ENCODE measurements at places on chromosomes 12 and 14. TPM values are rescaled to one million over a fixed set of nuclear protein-coding genes. Genes with fewer than 3 reads are reported as not detected.

Gene HNF1A
- not detected for total RNA-seq

Gene AKAP6
- 2.0 TPM for total RNA-seq

Gene ACSS3
- 1.2 TPM for total RNA-seq

Gene LMBR1L
- 35.1 TPM for total RNA-seq

Gene APOF
- total RNA-seq: not detected

- H3K36me3 ChIP-seq: no peaks in the 10 kb centered on the region
- H3K27me3 ChIP-seq: no peaks in the 10 kb centered on the region
- no peak overlapping the region for H3K27ac ChIP-seq
- no peak for DNase-seq
- H3K4me1 ChIP-seq: no peaks in the 10 kb centered on the region
Observed at GRCh38 chr14:61701946-61702345, 6.6 kb downstream of the HIF1A start.

DNA sequence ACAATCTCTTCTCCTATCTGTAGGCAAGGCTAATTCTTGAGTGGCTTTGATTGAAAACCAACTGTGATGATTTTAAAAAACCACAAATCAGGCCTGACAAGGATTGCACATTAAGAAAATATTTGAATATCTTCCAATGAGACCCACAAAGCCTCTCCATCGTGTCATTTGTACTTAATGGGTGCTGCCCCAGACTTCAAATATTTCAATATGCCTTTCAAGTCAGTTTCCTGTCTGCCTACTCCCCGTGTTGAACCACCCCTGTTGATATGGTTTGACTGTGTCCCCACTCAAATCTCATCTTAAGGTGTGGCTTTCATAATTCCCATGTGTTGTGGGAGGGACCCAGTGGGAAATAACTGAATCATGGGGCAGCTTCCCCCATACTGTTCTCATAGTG lies 159.7 kb upstream of the EGLN3 start:
- no peaks in the 10 kb centered on the region for H3K27me3 ChIP-seq
- no peaks in the 10 kb centered on the region for H3K36me3 ChIP-seq
- no peak for DNase-seq
- no peak overlapping the region for H3K27ac ChIP-seq
- no peak overlapping the region for H3K4me3 ChIP-seq

DNA sequence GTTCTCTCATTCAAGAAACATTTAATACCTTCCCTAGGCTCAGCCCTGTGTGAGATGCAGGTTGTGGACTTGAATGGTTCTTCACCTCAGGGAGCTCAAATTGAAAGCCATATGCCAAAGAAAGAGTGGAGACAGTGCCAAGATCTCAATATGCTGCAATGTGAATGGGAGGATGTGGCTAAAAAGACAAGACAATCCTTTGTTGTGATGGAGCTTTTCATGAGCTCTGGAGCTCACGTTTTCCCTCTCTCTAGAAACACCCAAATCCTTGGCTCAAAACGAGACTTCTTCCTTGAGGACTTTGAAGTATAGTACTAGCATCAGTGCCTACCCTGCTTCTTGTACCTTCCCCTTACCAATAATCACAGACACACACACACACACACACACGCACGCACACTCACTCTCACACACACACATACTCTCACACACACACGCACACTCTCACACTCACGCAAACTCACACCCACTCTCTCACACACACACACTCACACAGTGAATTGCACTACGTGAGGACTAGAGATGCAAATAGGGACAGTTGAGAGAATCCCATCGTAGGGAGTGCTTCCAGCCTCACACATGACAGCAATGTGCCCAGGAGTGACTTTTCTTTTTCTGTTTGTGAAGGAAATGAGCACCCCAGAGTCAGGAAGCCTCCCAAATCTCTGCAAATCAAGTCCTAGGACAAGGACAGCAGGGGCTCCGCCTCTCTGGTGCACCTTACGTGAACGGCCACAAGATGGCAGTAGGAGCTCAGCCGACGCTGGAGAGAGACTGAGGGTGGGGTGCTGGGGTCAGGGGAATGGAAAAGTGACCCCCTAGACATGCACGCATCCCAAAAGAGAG lies 231.4 kb downstream of the PCNX1 start:
- H3K4me1 ChIP-seq: peaks cover 17% of the 10 kb centered on the region
- H3K4me3 ChIP-seq: no peak overlapping the region
- H3K36me3 ChIP-seq: no peaks in the 10 kb centered on the region

- no peaks in the 10 kb centered on the region for H3K4me1 ChIP-seq
- no peak overlapping the region for H3K4me3 ChIP-seq
- no peak for DNase-seq
- H3K27ac ChIP-seq: no peak overlapping the region
- H3K27me3 ChIP-seq: no peaks in the 10 kb centered on the region
- peaks cover 12% of the 10 kb centered on the region for H3K36me3 ChIP-seq
Observed at GRCh38 chr12:109534456-109534855, 38.8 kb downstream of the MMAB start.

GRCh38 chr12:9702255-9702654 lies 30.6 kb downstream of the CLECL1 start:
- no peaks in the 10 kb centered on the region for H3K36me3 ChIP-seq
- H3K27ac ChIP-seq: peak overlapping the region; percentile 95
- no peaks in the 10 kb centered on the region for H3K27me3 ChIP-seq
- H3K4me3 ChIP-seq: peak overlapping the region; percentile 6
- peaks cover 17% of the 10 kb centered on the region for H3K4me1 ChIP-seq

DNA sequence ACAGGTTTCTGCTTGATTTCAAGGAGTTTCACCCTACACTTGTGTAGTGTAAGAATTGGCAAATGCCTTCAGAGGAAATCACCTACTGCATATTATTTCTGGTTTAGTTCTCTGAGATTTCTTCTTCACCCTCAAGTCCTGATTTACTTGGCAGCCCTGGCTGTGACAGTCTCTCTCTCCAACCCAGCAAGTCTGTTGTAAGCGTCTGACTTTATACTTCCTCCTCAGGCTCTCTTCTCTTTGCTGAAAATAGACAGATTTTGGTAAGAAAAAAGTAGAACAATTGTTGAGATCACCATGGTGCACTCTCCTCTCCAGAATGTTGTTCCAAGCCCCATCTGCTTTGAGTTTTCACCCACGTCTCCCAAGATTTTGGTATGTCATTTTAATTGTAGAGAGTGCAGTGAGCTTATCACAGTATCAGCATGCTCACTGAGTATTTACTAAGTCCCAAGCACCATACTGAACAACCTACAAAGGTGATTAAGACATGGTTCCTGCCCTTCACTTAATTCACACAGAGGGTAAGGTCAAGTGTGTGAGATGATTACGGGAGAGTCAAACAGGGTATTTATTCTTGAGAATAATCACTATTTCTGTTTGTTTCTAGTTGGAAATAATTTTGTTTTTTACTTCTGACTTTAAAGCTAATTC lies 148.7 kb downstream of the MDGA2 start:
- DNase-seq: no peak
- no peaks in the 10 kb centered on the region for H3K27me3 ChIP-seq
- H3K36me3 ChIP-seq: no peaks in the 10 kb centered on the region
- no peak overlapping the region for H3K4me3 ChIP-seq
- no peak overlapping the region for H3K27ac ChIP-seq

DNA sequence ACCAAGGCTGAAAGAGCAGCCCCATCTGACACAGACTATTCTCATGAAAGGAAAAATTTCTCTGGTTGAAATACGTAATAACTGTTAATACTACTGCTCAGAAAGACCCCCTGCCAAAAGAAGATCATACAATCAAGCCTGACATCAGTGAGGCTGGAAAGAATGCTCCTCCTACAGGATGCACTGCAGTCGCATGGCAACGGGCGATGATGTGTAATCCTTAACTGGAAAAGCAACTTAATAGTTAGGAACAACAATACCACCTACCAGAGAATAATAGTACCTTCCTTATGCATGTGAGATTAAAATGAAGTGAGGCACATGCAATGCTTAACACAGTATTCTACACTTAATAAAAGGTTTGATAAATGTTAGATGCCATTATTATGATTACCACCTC lies 1.2 kb upstream of the GOLGA5 start:
- H3K36me3 ChIP-seq: peaks cover 7% of the 10 kb centered on the region
- DNase-seq: no peak
- peaks cover 14% of the 10 kb centered on the region for H3K4me1 ChIP-seq
- no peak overlapping the region for H3K4me3 ChIP-seq
- no peaks in the 10 kb centered on the region for H3K27me3 ChIP-seq
- H3K27ac ChIP-seq: no peak overlapping the region

DNA sequence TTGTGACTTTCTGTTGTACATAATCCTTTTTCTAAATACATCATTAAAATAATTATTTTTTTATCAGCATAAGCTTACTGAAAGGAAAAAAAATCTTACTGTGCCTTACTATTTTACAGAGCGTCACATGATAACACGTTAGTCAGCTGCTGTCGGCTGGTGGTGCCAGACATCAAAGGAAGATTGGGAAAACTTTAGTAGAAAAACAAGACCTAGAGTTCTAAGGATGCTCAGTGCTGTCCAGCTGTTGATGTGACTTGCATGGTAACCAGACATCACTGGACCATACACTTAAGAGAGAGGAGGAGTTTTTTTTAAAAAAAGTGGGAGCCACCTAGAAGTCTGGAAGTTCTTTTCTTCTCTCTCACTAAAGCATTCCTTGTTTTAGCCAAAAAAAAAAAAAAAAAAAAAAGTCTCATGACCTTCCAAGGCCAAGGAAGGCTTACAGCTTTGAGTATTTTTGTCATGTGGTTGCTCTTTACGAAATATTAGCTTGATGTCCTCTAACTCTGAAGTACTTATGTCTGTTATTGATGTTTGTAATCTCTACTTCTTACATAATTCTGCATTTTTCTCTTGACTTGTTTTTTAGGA lies 4.5 kb downstream of the RASSF8 start:
- DNase-seq: no peak
- H3K36me3 ChIP-seq: no peaks in the 10 kb centered on the region
- no peak overlapping the region for H3K27ac ChIP-seq
- no peak overlapping the region for H3K4me3 ChIP-seq
- H3K4me1 ChIP-seq: no peaks in the 10 kb centered on the region

DNA sequence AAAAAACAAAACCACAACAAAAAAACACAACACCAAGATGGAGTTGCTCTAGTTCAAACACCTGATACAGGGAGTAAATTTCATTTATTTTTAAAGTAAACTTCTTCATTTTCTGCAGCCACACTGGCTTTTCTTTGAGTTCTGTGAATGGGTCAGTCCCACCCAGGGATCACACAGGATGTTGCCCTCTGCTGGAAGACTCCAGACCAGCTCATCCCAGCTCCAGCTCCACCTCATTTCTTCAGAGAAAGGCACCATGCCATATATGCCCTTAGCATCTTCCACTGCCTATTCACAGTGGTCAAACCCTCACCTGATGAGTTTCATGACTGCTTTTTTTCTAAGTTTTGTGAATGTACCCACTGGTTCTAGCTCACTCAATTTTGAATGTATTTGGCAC lies 8.0 kb downstream of the GLIPR1 start:
- DNase-seq: no peak
- no peaks in the 10 kb centered on the region for H3K4me1 ChIP-seq
- H3K27ac ChIP-seq: no peak overlapping the region
- no peak overlapping the region for H3K4me3 ChIP-seq

- no peaks in the 10 kb centered on the region for H3K36me3 ChIP-seq
- no peak for DNase-seq
- H3K4me3 ChIP-seq: no peak overlapping the region
- H3K4me1 ChIP-seq: peaks cover 10% of the 10 kb centered on the region
Observed at GRCh38 chr12:92404921-92405320, 259.3 kb upstream of the BTG1 start.

DNA sequence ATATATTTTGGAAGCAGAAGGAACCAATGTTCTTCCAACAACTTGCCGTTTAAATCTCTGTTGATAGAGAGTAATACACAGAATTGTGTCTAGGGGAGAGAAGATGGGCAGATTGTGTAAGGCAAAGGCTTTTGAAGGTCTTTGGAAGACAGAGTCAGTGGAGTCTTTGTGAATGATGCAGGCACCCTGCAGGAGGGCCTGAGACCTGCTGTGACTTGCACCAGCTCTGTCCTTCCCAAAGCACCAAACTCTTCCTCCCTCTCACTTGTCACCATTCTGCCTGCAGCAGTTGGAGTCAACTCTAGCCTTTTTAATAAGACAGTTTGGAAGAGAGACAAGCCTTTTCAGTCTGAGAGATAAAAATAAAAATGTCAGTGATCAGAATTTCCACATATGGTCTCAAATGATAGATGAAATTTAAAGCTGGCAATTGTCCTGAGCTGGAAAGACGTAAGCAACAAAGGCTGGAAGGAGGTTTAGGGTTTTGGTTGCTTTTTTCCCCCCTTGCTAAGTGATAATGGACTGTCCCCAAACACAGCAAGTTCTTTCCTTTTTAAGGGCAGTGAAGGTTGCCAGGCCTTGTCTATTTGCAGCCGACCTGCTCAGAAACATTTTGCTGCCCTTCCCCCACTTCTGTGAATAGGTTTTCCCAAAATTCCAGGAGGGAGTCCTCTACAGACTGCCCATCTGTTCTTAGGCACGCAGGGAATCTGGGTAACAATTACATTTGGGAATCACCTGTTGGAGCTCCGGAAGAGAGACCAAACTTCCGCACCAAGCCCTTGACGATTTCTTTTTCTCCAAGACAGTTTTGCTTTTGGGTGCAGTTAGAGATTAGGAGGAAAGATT lies 103.0 kb upstream of the NTF3 start:
- no peak overlapping the region for H3K27ac ChIP-seq
- no peaks in the 10 kb centered on the region for H3K36me3 ChIP-seq

DNA sequence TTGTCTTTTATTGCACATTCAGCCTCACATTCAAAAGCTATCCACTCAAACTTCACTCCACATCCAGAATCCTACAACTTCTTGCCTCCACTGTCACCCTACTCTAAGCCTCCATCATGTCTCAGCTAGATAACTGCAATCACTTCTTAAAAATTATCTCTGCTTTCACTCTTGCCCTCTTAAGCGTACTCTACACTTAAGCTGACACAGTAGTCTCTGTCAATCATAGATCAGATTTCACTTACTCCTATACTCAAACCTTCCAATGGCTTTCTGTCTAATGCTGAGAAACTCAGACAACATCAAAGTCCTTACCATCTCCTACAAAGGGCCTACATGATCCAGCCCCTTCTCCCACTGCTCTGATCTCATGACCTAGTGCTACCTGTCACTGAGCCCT lies 304.1 kb downstream of the ITPR2 start:
- no peak overlapping the region for H3K27ac ChIP-seq
- no peaks in the 10 kb centered on the region for H3K27me3 ChIP-seq
- peaks cover 39% of the 10 kb centered on the region for H3K36me3 ChIP-seq

DNA sequence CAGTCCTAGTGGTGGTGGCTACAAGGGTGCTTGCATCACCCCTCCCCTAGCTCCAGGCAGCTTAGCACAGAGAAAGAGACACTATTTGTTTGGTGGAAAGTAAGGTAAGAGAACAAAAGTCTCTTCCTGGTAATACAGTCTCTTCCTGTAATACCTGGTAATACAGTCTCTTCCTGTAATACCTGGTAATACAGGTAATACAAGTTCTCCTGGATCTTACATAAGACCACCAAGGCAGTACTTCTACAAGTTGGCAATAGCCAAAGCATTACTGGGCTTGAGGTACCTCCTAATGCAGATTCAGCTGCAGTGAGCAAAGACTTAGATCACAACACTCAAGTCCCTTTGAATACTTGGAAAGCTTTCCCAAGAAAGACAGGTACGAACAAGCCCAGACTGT lies 77.0 kb downstream of the CATSPERB start:
- no peak overlapping the region for H3K4me3 ChIP-seq
- no peak for DNase-seq
- no peaks in the 10 kb centered on the region for H3K4me1 ChIP-seq
- no peak overlapping the region for H3K27ac ChIP-seq
- H3K36me3 ChIP-seq: no peaks in the 10 kb centered on the region
- H3K27me3 ChIP-seq: no peaks in the 10 kb centered on the region
